ENCODE measurements at places on chromosomes 4 and X. TPM values are rescaled to one million over a fixed set of nuclear protein-coding genes. Genes with fewer than 3 reads are reported as not detected.

HS3ST1 gene
- polyA plus RNA-seq, result 2.4 TPM

MAD2L1 gene
- polyA plus RNA-seq, result 9.4 TPM

PRICKLE3 gene
- not detected for polyA plus RNA-seq

RBM47 gene
- not detected for polyA plus RNA-seq

ADRA2C gene
- not detected for polyA plus RNA-seq

Data from Purkinje cell (primary cell).